Stimulated activated effector memory CD8-positive, alpha-beta T cell treated with anti-CD3 and anti-CD28 coated beads, Interleukin-12 subunit alpha, Interleukin-12 subunit beta, amount 100 ng/mL, for 72 hours (primary cell): ENCODE measurements at places on chromosomes 3 and 15.

- no peak for DNase-seq
These were observed 25.5 kb downstream of the CHRD start for GRCh38 chr3:184405075-184406030.

DNA sequence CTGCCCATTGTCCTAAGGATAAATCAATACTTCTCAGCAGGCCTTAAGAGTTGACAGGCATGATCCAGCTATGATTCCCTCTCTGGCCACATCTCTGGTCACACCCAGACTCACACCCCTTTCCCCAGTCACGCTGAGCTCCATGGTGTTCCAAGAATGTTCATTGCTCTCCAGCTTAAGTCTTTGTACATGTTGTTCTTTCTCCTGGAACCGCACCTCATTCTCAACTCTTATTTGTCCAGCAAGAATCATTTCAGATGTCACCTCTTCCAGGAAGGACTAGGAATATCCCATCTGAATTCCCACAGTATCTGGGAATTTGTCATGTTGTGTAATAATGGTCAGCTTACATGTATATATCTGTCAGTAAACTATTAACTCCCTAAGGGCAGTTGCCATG is 118.3 kb upstream of the GALNT15 start:
- no peak for DNase-seq

- DNase-seq, result no peak
These were observed 48.7 kb upstream of the BHLHE40 start for GRCh38 chr3:4930501-4930900.

- DNase-seq, result no peak
These were observed 69.3 kb downstream of the MYH15 start for GRCh38 chr3:108441071-108441507.

DNA sequence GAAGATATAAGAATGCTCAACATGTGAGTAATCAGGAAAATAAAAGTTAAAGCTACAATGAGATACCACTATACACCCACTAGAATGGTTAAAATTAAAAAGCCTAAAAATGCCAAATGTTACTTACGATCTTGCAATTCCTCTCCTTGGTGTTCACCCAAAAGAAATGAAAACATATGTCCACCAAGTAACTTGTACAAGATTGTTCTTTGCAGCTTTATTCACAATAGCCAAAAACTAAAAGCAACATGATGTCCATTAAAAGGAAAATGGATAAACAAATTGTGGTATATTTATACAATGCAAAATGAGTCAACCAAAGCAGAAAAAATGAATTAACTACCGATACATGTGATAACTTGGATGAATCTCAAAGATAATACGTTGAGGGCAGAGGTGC is 301.6 kb upstream of the THBS1 start:
- DNase-seq, result no peak

DNA sequence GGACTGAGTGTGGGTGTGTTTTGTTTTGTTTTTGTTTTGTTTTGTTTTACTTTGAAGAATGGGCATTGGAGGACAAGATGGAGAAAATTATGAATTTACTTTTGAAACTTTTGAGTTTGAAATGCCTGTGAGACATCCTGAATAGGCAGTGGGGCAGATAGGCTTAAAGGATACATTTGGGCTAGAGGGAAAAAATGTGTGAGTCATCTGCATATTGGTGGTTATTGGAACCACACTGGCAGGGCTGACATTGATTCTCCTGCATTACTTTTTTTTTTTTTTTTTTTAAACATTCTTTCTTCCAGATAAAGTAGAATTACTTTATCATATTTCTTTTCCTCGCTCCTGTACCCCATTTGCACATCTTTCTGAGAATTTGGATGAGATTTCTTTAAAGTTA is 56.1 kb downstream of the CALML4 start:
- DNase-seq, result no peak

GRCh38 chr3:50232303-50232702 is 3.7 kb upstream of the GNAI2 start:
- no peak for DNase-seq
